GOT3 (cell line): ENCODE measurements at places on chromosomes 1 and 21.

- DNase-seq: no peak
Observed at GRCh38 chr21:18155508-18156193, 89.0 kb upstream of the CHODL start.

GRCh38 chr1:70234733-70235132 lies 13.6 kb downstream of the SRSF11 start:
- no peak for DNase-seq

GRCh38 chr21:42336054-42336453 lies 14.7 kb downstream of the TFF2 start:
- DNase-seq: no peak

DNA sequence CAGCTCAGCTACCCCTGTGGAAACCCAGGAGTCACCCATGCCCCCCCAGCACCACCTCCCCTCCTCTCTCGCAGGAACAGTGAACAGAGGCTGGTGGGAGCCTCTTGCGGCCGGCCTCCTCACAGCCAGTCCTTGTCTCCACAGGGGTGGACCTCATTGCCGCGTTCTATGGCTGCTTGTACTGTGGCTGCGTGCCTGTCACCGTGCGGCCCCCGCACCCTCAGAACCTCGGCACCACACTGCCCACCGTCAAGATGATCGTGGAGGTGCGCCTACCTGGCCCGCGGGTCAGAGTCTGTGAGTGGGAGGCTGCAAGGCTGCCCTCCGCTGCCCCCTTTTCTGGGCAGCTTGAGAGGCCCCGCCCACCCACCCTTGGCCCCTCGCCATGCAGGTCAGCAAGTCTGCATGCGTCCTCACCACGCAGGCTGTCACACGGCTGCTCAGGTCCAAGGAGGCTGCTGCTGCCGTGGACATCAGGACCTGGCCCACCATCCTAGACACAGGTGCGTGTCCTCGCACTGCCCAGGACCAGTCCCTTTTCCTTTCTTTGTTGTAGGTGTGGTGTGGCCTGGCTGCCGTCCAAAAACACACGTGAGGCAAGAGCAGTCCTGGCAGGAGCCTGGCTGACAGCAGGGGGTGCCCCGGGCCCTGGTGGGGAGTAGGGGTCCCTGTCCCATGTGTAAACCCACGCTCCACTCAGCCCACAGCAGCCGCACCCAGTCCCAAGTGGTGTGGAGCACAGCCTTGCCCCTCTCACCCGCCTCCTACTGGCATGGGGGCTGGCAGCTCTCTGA lies 50.3 kb downstream of the S100B start:
- DNase-seq: no peak

- DNase-seq: no peak
Observed at GRCh38 chr1:151356696-151357095, 9.6 kb upstream of the RFX5 start.

GRCh38 chr1:167671727-167672511 lies 41.9 kb downstream of the RCSD1 start:
- DNase-seq: no peak
